ENCODE measurements at places on chromosomes 5 and 9.

GRCh38 chr5:150632305-150633160, 7.9 kb upstream of the SYNPO start:
- DNase-seq, result no peak

DNA sequence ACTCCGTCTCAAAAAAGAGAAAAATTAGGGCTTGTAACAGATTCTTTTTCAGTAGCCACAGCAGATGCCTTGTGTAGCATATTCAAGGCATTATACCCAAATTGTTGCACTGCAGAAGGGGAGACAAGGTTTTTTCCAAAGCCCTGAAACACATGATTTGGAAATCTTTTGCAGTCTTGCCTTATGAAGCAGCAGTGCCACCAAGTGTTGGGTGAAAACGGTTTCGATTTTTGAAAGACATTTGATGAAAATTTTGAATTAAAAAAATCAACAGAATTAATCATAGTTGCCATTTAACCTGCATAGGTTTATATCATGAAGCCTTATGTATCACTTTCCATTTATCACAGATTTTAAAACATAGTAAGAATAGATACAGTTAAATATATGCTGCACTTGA, 479.5 kb downstream of the TAF11L14 start:
- peak; percentile 60 for DNase-seq

DNA sequence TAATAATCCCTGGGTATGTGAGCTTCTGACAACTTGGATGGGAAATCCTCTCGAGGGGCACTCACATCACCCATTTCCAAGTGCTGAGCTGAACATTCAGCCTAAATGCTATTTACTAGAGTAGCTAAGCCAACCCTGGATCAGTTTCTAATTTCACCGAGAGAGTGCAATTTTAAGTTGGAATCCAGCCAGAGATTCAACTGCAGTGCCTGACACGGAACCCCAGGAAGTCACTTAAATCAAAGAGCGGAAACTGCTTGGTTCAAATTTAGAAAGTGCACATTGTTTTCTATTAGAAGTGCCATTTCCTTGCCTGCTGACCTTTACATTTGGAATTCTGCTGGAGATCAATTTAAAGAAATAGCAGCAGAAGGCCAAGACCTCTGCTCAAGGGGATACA, 8.8 kb downstream of the SPRY4 start:
- no peak for DNase-seq

GRCh38 chr9:5714501-5715401, 85.8 kb downstream of the RIC1 start:
- DNase-seq, result peak; percentile 97

- DNase-seq, result no peak
Observed at GRCh38 chr5:139046551-139046950, 151.6 kb downstream of the SIL1 start.

DNA sequence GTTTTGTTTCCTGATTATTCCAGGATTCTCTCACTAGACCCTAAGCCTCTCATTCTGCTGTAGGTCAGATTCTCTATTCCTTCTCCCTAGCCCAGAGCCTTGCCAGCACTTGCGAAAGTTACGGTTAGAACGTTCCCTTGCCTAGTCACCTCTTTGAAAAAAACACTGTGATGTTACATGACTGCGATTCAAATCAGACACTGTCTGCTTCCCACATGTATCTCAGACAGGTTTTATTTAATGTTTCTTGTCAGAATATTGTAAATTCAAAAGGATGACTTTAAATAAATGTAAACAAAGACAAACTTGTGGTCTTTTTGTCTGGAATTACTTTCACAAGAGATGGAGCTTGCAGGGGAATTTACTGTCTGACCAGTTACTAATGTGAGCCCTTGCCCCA, 116.5 kb upstream of the OTULINL start:
- DNase-seq, result no peak

GRCh38 chr9:2955575-2955974, 111.7 kb upstream of the PUM3 start:
- no peak for DNase-seq

Data from OCI-M1 (cell line).